Effector CD4-positive, alpha-beta T cell (primary cell): ENCODE measurements at places on chromosomes 6 and 20.

DNA sequence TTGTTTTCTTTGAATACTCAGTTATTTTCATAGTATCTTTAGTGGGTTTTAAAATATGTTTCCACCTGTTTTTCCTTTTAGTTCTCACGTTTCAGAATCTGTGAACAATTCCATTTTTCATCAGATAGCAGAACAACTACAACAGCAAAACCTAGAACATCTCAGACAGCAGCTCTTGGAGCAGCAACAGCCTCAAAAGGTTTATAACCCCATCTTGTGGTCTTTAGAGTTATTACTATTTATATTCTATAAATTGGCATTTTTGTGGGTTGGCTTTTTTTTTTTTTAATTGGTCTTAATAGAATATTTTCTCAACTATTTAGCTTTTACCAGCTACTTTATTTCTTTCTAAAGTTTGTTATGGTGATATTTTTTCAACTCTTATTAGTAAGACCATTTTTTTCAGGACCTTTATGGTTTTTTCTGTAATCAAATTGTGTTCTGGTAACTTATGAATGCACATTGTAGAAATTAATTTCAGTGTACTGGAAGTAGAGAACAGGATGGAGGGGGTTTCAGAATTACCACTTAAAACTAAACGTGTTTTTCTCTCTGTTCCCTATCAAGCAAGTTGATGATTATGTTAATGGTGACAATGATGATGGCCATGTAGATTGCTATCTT is 72.2 kb downstream of the SCAF8 start:
- DNase-seq: no peak

DNA sequence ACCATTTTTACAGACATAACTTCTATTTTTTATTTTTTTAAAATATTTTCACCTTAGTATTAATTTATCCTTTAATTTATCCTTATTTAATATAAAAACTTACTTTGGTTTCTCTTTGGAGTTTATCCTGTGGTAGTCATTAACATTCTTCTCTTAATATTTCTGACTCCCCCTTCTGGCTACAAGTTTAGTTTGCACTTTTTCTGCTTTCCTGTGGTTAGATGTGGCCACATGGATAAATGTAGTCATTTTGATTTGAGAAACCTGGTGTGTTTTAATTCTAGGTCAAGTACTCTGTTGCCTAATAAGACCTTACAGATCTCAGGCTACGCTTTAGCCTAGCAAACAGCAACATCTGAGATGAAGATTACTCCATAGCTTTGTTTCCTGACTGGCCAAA is 1187.5 kb downstream of the HACE1 start:
- DNase-seq: no peak

DNA sequence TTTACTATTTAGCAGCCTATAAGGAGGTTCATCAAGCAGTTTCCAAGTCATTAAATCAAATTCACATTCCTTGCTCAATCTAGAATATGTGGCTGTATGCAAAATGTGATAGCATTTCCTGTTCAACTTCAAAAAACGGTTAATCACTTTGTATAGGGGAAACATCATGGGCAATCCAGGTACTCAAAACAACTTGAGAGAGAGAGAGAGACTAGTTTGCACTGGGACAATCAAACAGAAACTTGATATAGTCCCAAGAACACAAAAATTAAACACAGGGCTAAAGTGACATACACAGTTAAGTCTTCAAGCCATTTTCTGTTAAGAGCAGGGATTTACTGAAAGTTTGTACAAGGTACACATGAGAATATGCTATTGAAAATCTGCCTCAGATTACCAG is 7.4 kb downstream of the CPNE1 start:
- no peak for DNase-seq

- no peak for DNase-seq
These were observed 43.4 kb downstream of the DLGAP4 start for GRCh38 chr20:36349384-36350170.

DNA sequence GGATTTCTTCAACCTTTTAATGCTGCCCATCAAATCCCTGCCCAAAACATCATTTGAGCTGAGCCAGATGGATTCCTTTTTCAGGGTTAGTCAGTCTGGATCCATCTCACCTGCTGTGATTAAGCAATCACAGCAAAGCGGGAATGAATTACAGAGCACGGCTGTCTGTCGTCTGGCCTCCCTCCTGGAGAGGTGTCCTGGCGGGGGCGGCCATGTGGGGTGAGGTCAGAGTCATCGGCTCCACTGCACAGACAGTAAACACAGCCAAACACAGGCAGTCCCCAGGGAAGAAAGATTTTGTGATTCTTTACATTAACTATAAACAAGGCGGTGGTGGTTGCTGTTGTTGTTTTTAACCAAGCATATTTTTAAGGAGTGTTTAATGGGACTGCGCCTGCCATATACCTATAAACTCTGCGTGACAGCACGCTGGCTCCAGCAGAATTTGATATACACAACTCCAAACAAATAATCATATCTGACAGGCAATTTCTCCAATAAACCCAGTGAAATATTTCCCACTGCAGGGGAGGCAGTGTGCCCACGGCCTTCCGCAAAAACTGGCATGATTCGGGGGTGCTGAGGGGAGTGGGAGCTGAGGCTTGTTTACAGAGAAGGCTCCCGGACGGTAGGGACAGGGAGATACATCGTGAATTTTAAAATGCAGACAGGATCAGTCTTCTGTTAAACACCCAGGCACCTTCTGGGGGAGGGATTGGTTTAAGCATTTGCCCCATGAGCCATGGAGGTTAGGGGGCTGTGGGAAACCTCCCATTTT is 232.0 kb upstream of the PMEPA1 start:
- no peak for DNase-seq

- DNase-seq: no peak
These were observed 524.8 kb downstream of the HAO1 start for GRCh38 chr20:7415427-7415826.

GRCh38 chr20:15498926-15499325 is 1074.3 kb downstream of the KIF16B start:
- no peak for DNase-seq

GRCh38 chr20:2217857-2218539 is 77.8 kb upstream of the TGM3 start:
- no peak for DNase-seq

GRCh38 chr6:166466178-166467122 is 83.7 kb upstream of the MPC1 start:
- DNase-seq: no peak

GRCh38 chr20:16428112-16428511 is 145.1 kb downstream of the KIF16B start:
- DNase-seq: no peak

DNA sequence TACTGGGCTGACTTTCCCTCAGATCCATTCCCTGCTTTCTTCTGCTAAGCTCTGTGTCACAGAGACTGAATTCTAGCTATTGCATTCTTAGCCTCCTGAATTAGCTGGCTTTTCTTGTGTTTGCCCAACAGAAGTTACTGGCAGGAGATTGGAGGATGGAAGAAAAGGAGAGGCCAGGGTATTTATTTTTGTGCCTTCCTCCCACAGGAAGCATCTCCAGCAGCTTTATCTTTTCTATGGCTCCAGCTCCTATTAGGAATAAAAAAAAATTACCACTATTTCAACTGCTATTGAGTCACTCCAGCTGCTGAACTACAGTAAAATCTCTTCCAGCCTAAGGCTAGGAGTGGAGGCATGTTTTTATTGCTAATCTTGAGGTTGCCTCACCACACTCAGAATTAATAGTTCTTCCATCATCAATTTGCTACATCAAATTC is 492.4 kb downstream of the RFPL4B start:
- no peak for DNase-seq

GRCh38 chr20:9609887-9610502 is 95.6 kb downstream of the LAMP5 start:
- no peak for DNase-seq

DNA sequence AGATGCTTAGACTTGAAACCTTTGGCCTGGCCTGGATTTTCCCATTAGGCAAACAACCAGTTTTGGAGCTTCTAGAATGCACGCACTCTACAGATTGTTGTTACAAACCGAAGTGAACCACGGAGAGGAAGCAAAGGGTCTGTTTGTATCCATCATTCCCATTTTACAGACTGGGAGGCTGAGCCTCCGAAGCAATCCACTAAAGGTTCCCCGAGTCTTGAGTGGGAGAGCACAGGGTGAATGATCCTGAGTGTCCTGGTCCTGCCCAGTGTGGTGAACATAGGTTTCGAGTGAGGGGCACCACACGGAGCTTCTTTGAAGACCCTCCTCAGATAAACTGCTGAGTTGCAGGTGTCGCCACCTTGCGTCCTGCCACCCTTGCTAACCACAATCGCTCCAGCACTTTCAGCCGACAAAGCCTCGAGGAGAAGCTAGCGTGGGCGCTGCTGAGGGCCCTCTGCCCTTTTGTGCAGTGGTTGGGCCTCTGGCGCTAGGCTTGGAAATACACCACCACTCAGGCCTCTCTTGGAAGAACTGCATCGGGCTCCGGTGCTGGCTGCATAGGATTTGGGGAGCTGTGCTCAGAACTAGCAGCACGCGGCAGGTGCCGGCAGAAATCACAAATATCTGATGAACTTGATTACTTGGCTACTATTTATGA is 1.4 kb upstream of the PRDM13 start:
- no peak for DNase-seq

- DNase-seq: no peak
These were observed 228.2 kb downstream of the SOD2 start for GRCh38 chr6:159464816-159465215.

- DNase-seq: no peak
These were observed 36.5 kb upstream of the SCGN start for GRCh38 chr6:25615471-25615870.
